ENCODE measurements at places on chromosomes 3 and 15.

- DNase-seq = no peak
These were observed 48.0 kb upstream of the SCAANT1 start for GRCh38 chr3:63960048-63960711.

- no peak for DNase-seq
These were observed 264.9 kb downstream of the MEX3B start for GRCh38 chr15:81780966-81781365.

GRCh38 chr3:142628801-142629200 lies 32.6 kb downstream of the PLS1 start:
- DNase-seq = no peak

DNA sequence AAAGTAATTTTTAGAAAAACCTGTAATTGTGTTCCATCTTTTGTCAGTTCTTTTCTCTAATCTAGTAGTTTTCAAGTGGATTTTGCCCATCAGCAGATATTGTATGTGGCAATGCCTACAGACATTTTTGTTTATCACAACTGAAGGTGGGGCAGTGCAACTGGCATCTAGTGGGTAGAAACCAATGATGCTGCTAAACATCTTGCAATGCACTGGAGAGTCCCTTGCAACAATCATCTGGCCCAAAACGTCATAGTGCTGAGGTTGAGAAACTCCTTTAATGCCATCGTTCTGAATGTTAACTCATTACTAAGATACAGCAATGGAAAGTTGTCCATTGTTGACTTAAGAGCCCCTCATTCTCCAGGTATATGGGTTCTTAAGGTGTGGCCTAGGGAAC lies 80.1 kb downstream of the BTD start:
- no peak for DNase-seq

DNA sequence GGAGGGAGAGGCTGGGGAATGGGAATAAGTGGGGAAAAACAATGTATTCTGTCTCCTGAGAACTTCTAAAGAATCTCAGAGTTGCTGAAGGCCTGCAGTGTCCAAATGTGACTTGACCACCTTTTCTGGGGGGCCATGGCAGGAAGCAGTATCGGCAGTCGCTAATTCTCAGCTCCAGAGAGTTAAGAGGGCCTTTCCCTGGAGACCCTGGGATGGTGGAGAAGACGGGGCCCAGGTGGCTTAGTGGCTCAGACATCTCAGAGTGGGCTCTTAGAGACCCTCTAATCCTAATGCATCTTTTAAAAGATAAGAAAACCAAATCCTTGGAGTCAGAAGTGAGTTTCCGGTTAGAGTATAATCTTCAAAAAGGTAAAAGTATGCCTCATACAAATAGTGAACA lies 15.1 kb downstream of the RTP4 start:
- no peak for DNase-seq

DNA sequence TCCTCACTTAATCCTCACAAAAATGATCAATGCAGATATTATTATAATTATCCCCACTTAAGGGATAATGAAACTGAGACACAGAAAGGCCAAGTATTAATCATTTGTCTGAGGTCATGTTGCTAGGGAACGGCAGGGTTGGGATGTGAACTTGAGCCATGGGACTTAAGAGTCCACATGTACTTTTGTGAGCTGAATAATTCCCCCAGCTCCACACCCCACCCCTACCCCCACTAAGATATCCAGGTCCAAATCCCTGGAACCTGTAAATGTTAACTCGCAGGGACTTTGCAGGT lies 290.5 kb upstream of the GADL1 start:
- no peak for DNase-seq

- DNase-seq = no peak
These were observed 197.1 kb downstream of the SATB1 start for GRCh38 chr3:18228060-18228459.

GRCh38 chr3:32200490-32200889 lies 38.0 kb upstream of the CMTM8 start:
- no peak for DNase-seq

GRCh38 chr3:105398437-105398836 lies 31.7 kb downstream of the ALCAM start:
- DNase-seq = no peak

DNA sequence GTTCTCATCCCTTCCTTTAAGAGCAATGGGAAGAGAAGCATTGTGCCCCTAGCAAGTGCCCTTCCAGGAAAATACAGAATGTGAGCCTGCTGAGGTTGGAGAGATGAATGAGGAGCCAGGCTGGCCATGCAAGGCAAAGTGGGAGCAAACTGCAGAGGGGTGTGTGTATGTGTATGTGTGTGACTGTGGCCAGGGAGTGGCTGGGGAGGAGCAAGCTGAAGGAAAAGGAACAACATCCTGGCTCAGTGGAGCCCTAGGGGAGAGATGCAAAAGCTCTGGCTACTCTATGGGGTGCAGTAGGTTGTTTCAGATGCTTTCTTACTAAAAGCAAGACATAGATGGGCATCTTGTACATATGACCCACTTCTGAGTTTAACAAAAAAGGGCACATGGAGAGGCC lies 20.6 kb downstream of the FOXP1 start:
- no peak for DNase-seq

DNA sequence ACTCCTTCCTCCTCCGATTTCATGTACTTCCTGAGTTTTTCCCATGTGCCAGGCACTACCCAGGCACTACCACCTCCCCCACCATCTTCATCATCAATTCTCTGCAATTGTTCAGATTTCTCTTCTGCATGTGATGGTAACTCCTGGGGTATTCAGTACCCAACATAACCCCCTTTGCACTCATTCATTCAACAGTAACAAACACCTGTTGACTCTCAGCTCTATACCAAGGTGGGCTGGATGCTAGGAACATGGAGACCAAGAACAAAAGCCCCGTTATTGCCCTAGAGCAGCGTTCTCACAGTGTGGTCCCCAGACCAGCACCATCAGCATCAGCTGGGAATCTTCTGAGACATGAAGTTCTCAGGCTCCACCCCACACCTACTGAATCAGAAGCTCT lies 113.0 kb upstream of the CHD2 start:
- no peak for DNase-seq

GRCh38 chr3:28036599-28037575 lies 204.5 kb upstream of the CMC1 start:
- no peak for DNase-seq

DNA sequence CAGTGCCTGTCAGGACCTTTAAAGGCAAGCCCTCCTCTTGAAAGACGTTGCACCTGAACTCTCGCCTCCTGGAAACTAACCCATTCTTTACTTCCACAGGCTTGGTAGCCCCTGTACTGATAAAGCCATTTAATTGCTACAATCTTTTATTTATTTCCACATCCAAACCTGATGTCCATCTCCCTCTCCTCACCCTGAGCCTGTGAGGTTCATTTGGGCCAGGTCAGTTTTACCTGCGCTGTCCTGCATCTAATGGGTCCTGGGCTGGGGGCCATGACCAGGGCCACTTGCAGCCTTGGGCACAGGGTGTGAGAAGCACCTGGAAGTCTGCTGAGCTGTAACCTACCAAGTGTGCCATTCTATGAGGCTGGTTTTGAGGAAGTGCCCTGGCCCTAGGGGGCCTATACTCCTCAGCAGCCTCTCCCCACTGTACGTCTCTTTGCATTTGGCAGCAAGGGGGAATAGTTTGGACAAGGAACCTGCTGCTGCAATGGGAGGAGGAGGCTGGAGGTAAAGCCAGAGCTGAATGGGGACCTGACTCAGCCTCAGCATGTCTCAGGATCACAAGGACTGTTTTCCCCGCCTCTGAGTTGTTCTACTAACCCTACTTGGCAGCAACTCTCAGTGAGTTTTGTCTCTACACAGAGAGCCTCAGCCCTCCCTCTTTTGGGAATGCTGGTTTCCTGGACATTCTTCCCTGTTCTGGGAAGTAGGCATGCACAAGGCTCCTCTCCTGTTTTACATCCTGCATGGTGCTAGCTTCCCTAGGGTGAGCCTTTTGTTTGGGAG lies 53.8 kb downstream of the WDR76 start:
- no peak for DNase-seq

DNA sequence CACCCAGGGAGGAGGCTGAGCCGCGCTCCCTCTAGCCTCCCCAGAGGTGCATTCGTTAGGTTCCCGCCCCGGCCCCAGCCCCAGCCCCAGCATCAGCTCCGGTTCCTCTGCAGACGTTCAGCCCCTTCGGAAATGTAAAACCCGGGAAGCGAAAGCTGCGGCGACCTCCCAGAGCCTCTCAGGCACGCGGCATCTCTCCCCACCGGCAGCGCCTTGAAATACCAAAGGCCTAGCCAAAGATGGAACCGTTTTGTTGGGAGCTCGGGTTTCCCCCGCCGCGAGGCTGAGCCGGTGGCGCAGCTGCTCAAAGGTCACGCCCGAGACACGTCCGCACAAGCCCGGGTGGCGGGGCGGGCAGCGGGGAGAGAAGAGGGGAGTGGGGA lies 77.8 kb upstream of the HES1 start:
- no peak for DNase-seq

GRCh38 chr3:14568269-14568668 lies 28.1 kb upstream of the GRIP2 start:
- DNase-seq = no peak

DNA sequence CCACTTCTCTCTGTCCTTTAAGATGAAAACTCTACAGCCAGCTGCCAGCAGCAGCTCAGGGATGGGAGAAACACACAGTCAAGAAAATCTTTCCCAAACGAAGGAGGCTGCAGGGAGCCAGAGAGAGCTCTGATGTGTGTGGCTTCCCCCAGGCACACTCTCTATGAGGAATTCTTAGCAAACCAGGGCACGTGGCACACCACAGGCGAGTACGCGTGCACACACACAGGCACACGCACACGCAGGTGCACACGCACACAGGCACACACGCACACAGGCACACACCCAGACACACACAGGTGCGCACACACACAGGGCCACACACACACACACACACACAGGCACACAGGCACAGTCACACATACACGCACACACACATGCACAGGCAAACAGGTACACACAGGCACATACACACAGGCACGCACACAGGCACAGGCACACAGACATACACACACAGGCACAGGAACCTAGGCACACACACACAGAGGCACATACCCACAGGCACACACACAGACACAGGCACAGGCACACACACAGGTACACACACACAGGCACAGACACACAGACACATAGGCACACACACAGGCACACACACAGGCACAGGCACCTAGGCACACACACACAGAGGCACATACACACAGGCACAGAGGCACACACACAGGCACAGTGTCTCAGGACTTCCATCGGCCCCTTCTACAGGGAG lies 91.5 kb upstream of the ATP2B2 start:
- DNase-seq = no peak

GRCh38 chr3:146680617-146681016 lies 75.5 kb upstream of the PLSCR5 start:
- no peak for DNase-seq

DNA sequence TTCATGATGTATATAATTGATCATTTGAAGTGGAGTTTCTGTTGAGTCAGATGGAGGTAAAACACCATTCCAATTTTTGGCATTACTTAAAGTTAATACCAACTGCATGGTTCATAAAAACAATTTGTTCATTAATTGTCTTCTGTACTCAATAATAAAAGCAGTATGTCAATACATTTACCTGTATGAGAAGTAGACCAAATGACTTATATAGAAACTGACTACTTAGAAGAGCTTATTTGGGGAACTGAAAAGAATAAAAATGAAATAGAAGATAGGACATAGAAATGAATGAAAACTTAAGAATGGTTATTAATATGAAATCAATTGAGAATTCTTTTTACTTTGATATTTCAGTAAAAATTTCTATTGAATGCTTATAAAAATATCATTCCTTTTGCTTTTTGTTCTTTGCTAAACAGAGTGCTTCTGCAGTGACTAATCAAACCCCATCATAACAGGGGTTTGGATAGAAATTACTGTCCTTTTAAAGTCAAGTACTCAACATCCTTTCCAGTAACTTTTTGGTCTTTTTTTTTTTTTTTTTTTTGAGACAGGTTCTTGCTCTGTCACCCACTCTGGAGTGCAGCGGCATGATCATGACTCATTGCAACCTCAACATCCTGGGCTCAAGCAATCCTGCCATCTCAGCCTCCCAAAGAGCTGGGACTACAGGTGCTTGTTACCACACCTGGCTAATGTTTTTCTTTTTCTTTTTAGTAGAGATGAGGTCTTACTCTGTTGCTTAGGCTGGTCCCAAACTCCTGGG lies 6.5 kb upstream of the CRYBG3 start:
- DNase-seq = no peak

- DNase-seq = no peak
These were observed 123.4 kb downstream of the TLE3 start for GRCh38 chr15:69974321-69974720.

- no peak for DNase-seq
These were observed 71.0 kb upstream of the GALNT15 start for GRCh38 chr3:16103472-16103871.

DNA sequence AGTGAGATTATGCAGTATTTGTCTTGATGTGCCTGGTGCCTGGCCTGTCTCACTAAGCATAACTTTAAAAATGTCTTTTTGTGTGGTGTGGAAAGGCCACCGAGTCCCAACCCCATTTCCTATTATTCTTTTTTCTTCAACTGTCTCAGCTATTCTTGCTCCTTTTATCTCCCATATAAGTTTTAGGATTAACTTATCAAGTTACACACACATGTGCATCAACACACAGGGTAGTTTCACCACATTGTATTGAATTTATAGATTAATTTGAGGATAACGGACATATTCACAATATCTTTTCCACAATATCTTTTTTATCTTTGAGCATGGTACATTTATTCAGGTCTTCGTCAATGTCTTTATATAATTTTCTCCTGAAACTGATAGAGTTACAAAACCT lies 127.6 kb downstream of the RYR3 start:
- DNase-seq = no peak

DNA sequence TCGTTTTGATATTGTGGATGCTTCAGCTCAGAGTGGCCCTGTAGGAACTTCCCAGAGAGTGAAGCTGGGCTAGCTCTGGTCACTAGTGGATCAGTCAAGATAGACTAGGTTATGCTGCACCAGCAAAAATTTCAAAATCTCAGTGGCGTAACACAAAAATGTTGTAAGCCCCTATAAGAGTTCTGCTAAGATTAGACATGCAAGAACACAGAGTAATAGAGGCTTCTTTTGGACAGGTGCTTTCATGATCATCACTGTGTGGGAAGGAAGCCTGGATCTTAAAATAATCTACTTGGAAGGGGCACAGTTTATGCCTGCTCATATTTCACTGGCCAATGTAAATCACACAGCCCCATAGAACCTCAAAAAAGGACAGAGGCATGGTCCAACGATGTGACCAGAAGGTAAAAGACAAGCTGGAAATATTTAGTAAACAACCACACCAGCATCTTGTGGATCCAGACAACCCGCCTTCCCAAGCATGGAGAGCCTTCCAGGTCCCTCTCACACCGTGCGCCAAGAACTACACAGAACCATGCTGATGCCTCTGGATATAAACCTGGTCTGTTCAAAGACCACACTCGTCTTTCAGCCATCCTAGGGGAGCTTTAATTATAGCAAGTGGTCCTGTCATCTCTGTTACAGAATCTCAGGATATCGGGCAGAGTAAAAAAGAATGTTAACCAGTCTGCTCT lies 554.3 kb downstream of the EPHB1 start:
- DNase-seq = no peak

- DNase-seq = no peak
These were observed 44.8 kb upstream of the MRPL3 start for GRCh38 chr3:131547585-131547984.

DNA sequence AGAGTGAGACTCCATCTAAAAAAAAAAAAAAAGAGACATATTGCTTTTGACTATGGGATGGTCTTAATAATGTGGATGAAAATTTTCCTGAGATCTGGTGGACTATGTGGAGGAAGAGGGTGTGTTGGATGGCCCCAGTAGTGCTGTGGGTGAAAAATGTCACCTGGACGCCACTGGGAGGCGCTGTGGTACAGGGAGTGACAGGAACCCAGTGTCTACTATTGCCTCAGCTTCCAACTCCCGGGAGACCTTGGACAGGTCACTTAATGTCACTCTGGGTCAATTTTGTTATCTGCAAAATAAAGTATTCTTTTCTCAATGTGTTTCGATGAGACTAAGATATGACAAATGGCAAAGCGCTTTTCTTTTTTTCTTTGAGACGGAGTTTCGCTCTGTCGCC lies 27.7 kb upstream of the DCP1A start:
- no peak for DNase-seq

Measured in stimulated activated CD8-positive, alpha-beta memory T cell treated with anti-CD3 and anti-CD28 coated beads, Interleukin-12 subunit alpha, Interleukin-12 subunit beta, amount 100 ng/mL, for 4 hours (primary cell).